AML-193 (cell line): ENCODE measurements at places on chromosomes 6 and 20.

DNA sequence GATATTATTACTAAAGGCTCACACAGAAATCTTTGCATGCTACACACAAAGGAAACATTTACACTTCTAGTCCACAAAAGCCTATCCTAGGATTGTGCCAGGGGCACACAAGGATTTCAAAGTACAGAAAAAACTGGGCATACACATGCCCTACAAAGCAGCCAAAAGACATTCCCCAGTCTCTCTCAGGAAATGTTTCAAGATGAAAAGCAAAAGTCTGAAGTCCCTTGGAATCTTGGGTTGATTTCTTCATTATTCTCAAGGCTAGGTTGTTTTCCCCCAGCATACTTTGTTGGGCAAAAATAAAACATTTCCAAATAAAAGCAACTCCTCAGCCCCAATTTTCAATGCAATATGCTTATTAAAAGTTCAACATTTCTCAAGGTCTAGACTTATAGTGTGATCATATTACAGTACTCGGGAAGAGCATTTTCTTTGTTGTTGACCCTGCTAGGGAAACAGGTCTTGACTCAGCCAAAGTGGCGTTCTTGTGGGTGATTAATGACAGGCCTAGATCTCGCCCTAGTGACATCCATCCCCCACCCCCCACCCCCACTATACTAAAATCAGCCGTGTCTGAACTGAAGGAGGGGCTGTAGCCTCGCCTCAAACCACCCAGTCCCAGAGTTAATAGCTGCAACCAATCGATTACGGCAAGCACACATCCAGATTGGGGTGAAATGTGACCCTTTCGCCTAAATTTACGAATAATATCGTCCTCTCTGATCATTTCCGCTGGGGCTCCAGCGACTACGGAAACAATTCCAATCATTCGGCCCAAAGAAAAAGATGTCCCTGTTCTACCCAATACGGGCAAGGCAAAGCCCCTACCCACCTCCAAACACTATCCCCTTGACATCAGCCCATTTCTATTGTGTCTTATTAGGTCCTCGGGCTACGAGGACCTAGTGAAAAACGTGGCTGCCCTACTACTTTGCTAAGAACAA, 1.4 kb downstream of the AKIRIN2 start:
- DNase-seq: peak; percentile 35

GRCh38 chr6:49555951-49556350, 5.5 kb downstream of the C6orf141 start:
- DNase-seq: no peak

DNA sequence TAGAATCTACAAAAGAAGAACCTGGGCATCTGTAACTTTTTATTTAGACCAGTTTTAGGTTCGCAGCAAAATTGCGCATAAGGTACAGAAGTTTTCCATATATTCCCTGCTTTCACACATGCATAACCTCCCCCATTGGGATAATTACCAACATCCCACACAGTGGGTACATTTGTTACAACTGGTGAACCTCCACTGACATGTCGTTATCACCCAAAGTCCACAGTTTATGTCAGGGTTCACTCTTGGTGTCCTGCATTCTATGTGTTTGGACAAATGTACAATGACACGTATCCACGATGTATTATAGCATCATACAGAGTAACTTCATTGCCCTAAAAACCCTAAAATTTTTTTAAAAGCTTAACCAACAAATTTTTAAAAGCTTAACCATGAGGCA, 109.7 kb downstream of the SMLR1 start:
- DNase-seq: no peak

GRCh38 chr6:389143-389542, 2.4 kb upstream of the IRF4 start:
- DNase-seq: no peak
